Activated T-cell treated with anti-CD3 and anti-CD28 coated beads, Interleukin-2, amount 50 U/mL, for 4 hours (primary cell): ENCODE measurements at places on chromosomes 1 and 21. TPM values are rescaled to one million over a fixed set of nuclear protein-coding genes. Genes with fewer than 3 reads are reported as not detected.
A peak's percentile ranks its signal among the peaks of the same experiment; 100 is the strongest.

DNA sequence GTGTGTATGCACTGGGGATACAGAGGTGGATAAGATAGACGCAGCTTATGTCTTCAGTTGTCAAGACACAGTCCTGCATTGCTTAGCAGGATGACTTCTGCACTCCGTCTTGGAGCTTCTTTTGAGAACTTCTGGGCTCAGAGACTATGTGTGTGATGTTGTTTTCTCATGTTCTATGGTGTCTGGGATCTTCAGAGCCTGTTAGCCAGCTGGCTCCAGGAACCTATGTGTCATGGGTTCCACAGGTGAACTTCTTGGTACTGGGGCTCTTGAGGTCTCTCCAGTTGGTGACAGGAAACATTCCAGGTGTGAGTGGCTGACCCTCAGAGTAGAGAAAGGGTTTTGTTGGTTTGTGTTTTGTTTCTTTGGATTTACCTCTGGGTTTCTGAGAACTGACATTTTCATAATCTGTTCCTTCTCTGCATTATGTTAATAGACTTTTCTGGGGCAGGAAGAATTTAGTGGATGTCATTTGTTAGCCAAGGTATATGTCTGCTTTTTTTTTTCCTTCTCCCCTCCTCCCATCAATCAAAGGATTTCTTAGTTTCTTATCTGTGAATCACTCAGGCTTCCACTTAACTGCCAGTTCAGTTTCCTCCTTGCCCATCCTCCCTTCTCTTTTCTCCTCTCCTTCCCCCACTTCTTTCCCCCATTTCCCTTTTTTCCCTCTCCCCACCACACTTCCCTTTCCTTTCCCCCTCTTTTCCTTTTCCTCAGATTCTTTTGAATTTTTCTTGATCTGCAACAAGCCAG lies 18.1 kb downstream of the FGGY start:
- no peak for DNase-seq

PTPN7 gene
- 352 TPM for total RNA-seq

DNA sequence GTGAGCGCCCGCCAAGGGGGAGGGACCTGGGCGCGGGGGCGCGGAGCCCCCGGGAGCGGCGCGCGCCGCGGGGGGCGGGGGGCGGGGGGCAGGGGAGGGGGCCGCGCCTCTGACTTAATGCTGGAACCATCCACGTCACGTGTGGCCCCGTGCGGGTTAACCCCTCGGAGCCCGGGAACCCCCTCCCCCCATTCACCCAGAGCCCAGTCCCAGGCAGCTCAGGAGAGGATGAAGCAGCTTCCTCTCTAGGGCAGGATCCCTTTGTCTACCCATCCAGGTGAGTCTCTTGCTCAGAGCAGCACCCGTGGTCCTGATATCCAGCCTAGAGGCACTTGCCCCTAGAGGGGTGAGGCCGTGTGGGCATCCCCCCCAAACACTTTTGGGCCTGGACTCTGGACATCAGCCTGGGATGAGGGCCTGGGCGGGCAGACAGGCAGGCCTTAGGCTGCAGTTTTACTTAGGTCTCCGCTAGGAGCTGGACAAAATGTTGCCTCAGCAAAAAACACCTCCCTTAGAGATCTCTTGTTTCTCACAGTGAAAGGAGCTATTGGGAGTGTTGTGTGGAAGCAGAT lies at the start of gene ALX3:
Gene ALX3 (minus strand): TSS at position 2 of the 572 bp plus-strand sequence. CDS start 60 bp downstream, outside the sequence.
- DNase-seq, result no peak

NBPF6 gene
- total RNA-seq, result not detected

GRCh38 chr21:21631961-21632360 lies 633.8 kb downstream of the NCAM2 start:
- DNase-seq, result no peak

TEDDM1 gene
- not detected for total RNA-seq

GRCh38 chr21:45479691-45480675 lies 62.3 kb downstream of the SLC19A1 start:
- DNase-seq, result no peak

DNA sequence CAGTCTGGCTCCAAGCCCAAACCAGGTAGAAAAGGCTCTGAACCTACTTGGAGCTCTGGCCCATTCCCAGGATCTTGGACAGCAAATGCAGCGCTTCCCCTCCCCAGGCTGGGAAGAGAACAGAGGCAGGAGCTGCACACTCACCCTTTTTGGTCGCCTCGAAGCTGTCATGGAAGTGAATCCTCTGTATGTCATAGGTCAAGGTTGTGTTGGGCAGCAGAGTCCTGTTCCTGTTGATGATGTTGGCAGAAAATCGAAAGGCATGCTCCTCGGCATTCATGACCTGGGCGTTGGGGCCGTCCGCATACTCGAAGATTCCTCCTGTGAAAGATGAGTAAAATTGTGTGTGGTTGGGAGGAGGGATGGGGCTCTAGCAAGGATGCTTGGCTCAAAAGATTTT lies 143.5 kb downstream of the GRIK3 start:
- DNase-seq, result no peak

GRCh38 chr1:10209590-10209904 lies 823 bp upstream of the KIF1B start:
- no peak for DNase-seq

SLC2A5 gene
- total RNA-seq, result not detected

- DNase-seq, result no peak
Measured at GRCh38 chr1:27979151-27979858, 19.5 kb downstream of the XKR8 start.

- DNase-seq, result no peak
Measured at GRCh38 chr1:58123051-58123450, 423.5 kb downstream of the OMA1 start.

TMEM54 gene
- 0.89 TPM for total RNA-seq

DNA sequence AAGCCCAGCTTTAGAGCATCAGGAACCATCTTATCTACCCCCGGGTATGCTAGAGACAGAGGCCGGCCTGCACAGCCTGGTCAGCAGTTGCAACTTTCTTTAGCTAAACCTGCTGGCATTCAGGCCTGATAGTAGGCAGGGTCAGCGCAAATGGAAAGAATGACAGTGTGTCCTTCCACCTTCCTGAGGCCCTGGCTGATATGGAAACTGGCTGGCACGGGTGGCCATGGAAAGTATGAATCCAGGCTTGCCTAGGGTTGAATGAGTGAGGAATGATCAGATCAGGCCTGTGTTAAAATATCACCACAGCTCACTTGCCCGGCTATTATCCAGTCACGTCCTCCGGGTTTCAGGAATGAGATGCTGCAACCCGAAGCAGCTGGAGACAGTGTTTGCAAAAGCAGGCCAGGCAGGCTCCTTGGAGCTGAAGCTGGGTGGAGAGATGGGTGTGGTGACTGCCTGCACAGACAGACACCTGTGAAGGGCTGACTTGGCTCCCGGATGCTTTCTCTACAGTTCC lies 34.7 kb downstream of the RCAN1 start:
- no peak for DNase-seq

GRCh38 chr1:63835128-63835527 lies 61.3 kb downstream of the ROR1 start:
- no peak for DNase-seq

- no peak for DNase-seq
Measured at GRCh38 chr1:9399510-9400424, 107.1 kb downstream of the SPSB1 start.

GRCh38 chr1:211928290-211928801 lies 97.8 kb upstream of the LPGAT1 start:
- DNase-seq, result no peak

ACTL8 gene
- not detected for total RNA-seq

MCOLN3 gene
- 0.08 TPM for total RNA-seq

PKP1 gene
- total RNA-seq, result not detected

GRCh38 chr1:32900956-32901822 lies at the start of gene TMEM54:
TSS of gene TMEM54 (minus strand) at chr1:32901389. CDS start at chr1:32901238, 151 bp downstream.
- no peak for DNase-seq

GRCh38 chr1:86436041-86436440 lies 12.1 kb downstream of the CLCA2 start:
- no peak for DNase-seq

KCNA2 gene
- 0.19 TPM for total RNA-seq

- DNase-seq, result no peak
Measured at GRCh38 chr1:203598752-203599151, 27.9 kb upstream of the ATP2B4 start.

DNA sequence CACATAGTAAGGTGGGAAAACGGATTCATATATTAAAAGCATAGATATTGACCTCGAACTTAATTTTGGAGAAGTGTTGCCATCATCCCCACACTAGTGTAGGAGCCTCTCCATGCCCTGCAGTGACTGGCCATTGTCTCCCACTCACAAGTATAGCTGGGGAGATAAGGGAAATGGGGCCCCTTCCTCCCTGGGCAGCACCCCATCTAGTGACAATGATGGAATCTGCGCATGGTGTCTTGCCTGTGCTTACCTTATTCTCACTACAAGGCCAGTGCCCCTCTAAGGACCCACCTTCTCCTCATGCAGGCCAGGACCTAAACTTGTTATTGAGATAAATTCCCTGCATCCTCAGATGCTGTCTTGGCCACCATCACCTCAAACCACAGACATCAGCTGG lies 374.9 kb downstream of the NTNG1 start:
- DNase-seq, result no peak

BMP8A gene
- total RNA-seq, result 0.21 TPM

DNA sequence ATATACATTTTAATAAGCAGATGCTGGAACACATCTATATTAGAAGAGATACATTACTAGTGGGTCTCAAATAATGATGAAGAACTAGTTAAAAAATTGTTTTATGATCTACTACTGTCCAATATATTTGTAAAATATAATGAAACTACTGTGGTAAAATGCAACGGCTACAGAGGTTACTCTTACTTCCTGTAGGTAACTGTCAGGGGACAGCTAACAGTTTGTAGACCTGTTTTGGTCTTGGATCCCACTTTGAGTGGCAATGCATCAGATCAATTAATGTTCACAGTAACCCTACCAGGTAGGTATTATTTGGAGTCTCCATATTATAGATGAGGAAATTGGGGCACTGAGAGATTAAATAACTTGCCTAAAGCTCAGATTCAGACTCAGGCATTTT lies 26.7 kb upstream of the MYSM1 start:
- DNase-seq, result no peak

L1TD1 gene
- total RNA-seq, result 0.18 TPM

PGLYRP4 gene
- total RNA-seq, result not detected

SLC6A17 gene
- 0.10 TPM for total RNA-seq

DNA sequence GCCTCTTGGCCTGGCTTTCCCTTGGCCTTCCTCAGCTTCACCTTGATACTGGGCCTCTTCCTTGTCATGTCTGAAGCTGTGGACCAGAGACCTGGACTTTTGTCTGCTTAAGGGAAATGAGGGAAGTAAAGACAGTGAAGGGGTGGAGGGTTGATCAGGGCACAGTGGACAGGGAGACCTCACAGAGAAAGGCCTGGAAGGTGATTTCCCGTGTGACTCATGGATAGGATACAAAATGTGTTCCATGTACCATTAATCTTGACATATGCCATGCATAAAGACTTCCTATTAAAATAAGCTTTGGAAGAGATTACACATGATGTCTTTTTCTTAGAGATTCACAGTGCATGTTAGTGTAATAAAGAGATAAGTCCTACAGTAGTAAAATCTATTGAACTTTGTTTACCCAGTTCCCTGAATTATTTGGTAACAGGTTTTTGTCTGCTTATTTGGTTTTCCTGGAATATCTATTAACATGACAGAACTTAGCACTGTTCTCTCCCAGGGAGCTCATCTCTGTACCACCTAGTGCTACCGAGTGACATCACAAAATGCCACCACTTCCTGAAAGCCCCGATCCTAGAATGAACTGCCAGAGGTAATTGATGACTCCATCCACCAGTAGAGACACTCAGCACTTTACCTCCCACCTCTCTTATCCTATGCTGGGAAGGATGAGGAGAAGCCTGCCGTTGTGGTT lies 22.2 kb downstream of the UBE2T start:
- no peak for DNase-seq

GRCh38 chr1:219264561-219264960 lies 90.9 kb downstream of the LYPLAL1 start:
- no peak for DNase-seq

DNA sequence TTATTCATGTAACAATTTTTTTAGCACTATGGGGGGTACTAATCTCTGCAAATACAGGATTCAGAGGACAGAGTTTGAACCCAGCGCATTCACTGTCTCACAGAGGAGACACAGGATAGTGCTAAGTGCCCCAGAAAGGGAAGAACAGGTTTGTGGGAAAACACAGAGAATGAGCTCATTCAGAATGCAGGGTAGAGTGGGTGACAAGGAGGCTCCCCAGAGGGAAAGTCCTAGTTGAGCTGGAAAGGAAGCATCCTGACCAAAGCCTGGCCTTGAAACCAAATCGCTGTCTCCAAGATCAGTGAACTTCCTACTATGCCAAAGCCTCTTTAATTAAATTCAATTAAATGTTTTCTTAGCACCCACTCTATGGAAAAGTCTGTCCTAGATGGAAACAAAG lies 19.0 kb upstream of the RGS2 start:
- DNase-seq, result no peak

DNA sequence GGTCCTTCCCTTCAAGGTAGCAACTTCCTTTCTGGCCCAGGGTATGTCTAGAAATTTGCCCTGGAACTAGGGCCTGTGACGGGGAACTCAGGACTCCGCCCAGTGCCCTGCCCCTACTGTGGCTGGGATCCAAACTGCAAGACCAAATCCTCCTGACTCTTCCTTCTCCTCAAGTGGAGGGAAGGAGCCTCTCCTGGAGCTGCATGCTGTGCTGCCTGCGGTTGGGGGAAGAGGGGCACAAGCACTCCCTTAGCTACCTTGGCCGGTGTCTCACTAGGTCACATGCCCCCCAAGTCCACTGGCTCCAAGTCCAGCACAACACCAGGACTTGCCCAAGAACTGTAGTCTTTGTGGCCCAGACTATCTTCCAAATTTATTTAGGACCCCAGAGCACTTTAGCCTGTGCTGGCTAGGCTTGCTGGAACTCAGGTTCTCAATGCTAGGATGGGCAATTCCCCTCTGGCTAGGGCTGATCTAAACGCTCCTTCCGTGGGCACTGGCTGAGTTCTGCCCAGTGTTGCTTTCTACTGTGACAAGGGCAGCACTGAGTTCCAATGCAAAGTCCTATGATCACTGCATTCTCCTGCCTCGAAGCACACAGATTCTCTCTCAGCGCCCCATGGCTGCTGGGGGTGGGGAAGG lies 12.2 kb downstream of the ADSS2 start:
- no peak for DNase-seq

- no peak for DNase-seq
Measured at GRCh38 chr1:180169640-180170195, 15.0 kb downstream of the QSOX1 start.

GRCh38 chr21:41361786-41362604 lies at the start of gene MX2:
TSS of gene MX2 (plus strand) at chr21:41362027. CDS start at chr21:41376907, 14,880 bp downstream.
- DNase-seq, result peak; percentile 73

DNA sequence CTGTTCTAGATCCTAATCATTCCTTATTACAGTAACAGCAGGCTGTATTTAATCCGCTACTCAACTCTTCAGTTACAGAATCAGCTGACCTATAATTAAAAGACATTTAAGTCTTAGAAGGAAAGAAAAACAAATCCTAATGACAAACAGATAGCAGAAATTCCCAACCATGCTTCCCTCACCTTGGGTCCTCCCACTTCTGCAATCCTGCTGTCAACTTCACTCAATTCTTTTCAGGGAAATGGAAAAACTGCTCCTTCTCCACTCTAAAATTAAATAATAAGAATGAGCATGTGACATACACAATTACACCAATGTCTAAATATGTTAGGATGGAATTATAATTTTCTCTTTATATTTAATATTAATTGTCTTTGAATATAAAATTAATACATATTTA lies 182.6 kb upstream of the LYPLAL1 start:
- no peak for DNase-seq
